ENCODE measurements at places on chromosomes 3 and 15. TPM values are rescaled to one million over a fixed set of nuclear protein-coding genes. Genes with fewer than 3 reads are reported as not detected.

ADCY5 gene
- polyA plus RNA-seq: 3.7 TPM

GRCh38 chr15:95375281-95375680 lies 955.2 kb upstream of the NR2F2 start:
- no peaks in the 10 kb centered on the region for H3K27me3 ChIP-seq
- H3K4me3 ChIP-seq: no peak overlapping the region
- no peaks in the 10 kb centered on the region for H3K36me3 ChIP-seq
- H3K4me1 ChIP-seq: no peaks in the 10 kb centered on the region

- no peak for DNase-seq
- peak overlapping the region; percentile 35 for H3K27ac ChIP-seq
- no peaks in the 10 kb centered on the region for H3K36me3 ChIP-seq
- H3K4me3 ChIP-seq: no peak overlapping the region
- peaks cover 34% of the 10 kb centered on the region for H3K4me1 ChIP-seq
Observed at GRCh38 chr15:44308415-44308814, 19.9 kb downstream of the GOLM2 start.

DNA sequence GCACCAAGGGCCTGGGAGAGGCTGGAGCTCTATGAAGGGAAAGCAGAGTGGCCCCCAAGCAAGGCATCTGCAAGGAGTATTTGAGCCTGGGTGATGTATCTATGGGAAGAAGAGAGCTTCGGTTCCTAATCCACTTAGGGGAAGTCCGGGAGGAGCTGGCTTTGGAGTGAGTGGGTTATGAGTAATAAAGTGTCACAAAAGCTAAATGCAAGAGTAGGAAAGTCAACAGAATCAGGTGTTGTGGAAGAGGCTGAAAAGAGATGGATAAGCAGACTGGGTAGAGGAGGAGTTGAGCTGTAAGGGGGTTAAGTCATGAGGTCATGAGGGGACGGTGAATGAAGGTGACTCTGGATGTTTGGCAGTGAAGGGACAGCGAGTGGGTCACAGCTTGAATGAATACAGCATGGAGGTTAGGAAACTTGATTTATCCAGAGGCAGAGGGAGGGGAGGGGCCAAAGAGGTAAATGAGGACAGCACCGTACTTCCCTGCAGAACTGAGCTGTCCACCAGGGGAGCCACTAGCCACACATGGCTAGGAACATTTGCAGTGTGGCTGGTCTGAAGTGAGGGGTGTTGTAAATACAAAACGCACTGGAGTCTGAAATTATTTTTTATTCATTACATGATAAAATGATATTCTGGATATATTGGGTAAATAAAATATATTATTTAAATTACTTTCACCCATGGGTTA lies 83.3 kb downstream of the ADCY5 start:
- no peak overlapping the region for H3K27ac ChIP-seq
- H3K4me1 ChIP-seq: peaks cover 12% of the 10 kb centered on the region
- DNase-seq: peak; percentile 4
- H3K4me3 ChIP-seq: no peak overlapping the region

DNA sequence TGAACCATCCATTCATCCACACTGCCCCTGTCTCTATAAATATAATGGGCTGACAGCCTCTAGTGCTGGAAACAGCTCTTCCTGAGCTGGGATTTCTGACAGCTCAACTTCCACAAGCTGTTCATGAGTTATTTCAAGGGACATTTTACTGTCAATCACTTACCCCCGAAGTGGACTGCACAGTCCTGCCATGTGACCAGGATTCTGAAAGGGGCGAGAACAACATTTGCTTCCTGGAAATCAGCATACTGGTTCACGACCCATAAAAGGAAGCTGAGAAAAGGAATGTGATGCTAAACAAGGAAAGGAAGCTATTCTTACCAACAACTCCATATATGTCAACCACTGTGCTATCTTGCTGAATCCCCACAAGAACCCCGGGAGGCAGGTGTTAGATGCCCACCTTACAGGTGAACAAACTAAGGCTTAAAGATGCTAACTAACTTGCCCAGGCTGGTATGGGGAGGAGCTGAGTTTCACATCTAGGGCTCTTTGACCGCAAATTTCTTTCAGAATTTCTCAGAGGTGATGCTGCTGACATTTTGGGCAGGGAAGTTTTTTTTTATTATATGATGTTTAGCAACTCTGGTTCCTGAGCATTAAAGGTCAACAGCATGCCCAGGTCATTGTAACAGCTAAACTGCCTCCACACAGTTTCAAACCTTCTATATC lies 16.5 kb upstream of the REC114 start:
- H3K36me3 ChIP-seq: no peaks in the 10 kb centered on the region
- H3K27ac ChIP-seq: no peak overlapping the region
- no peaks in the 10 kb centered on the region for H3K4me1 ChIP-seq
- DNase-seq: no peak
- H3K27me3 ChIP-seq: no peaks in the 10 kb centered on the region
- H3K4me3 ChIP-seq: no peak overlapping the region

DNA sequence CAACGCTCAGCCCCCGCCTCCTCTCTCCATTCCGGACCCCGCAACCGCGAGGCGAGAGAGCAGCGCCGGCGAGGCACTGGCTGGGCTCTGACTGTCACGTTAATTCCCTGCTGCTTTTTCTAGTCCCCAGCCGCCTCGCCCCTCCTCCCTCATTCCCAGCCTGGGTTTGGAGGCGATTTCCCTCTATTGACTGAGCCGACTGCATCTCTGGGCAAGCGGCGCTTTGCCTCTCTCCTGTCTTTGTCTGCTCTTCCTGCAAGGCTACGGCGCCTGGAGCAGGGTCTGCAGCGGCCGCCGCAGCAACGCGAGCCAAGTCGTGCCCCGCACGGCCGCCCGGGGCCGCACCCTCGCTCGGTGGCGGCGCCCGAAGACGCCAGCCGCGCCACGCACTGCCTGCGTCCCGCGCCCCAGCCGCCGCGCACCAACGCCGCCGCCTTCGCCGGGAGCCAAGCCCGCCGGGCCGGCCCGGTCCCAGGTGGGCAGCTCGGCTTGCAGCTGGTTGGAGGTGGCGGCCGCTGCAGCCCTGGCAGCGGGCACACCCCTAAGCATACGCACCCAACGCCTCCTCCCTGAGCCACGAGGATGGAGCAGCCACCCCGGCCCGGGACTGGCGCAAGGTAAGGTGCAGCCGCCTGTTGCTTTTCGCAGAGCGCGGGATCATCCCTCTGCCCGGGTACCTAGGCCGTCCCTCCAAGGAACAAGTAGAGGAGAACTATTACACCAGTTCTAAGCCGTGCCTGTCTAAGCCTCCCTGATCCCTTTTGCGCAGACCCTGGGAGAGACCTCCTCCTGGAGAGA lies at the start of gene LRRC3B:
LRRC3B (plus strand) TSS at position 152 of the 798 bp plus-strand sequence. CDS start 86,901 bp downstream, outside the sequence.
- peaks cover 17% of the 10 kb centered on the region for H3K27me3 ChIP-seq
- H3K27ac ChIP-seq: no peak within 1 kb of the TSS
- peak within 1 kb of the TSS; percentile 21 for H3K4me3 ChIP-seq
- DNase-seq: no peak
- H3K4me1 ChIP-seq: no peaks in the 10 kb centered on the region

GRCh38 chr3:56086355-56086754 lies 381.9 kb downstream of the ERC2 start:
- no peaks in the 10 kb centered on the region for H3K27me3 ChIP-seq
- no peak overlapping the region for H3K4me3 ChIP-seq
- H3K36me3 ChIP-seq: no peaks in the 10 kb centered on the region

- H3K4me1 ChIP-seq: no peaks in the 10 kb centered on the region
- DNase-seq: no peak
- H3K36me3 ChIP-seq: no peaks in the 10 kb centered on the region
- no peaks in the 10 kb centered on the region for H3K27me3 ChIP-seq
Observed at GRCh38 chr3:62538691-62539356, 165.5 kb upstream of the FEZF2 start.

GRCh38 chr15:71237456-71238188 lies 122.4 kb downstream of the THSD4 start:
- no peaks in the 10 kb centered on the region for H3K27me3 ChIP-seq
- H3K4me1 ChIP-seq: no peaks in the 10 kb centered on the region
- H3K27ac ChIP-seq: no peak overlapping the region
- no peaks in the 10 kb centered on the region for H3K36me3 ChIP-seq
- no peak for DNase-seq

GRCh38 chr15:71202712-71203111 lies 87.4 kb downstream of the THSD4 start:
- H3K4me3 ChIP-seq: no peak overlapping the region
- H3K36me3 ChIP-seq: no peaks in the 10 kb centered on the region
- no peak overlapping the region for H3K27ac ChIP-seq
- DNase-seq: no peak

DNA sequence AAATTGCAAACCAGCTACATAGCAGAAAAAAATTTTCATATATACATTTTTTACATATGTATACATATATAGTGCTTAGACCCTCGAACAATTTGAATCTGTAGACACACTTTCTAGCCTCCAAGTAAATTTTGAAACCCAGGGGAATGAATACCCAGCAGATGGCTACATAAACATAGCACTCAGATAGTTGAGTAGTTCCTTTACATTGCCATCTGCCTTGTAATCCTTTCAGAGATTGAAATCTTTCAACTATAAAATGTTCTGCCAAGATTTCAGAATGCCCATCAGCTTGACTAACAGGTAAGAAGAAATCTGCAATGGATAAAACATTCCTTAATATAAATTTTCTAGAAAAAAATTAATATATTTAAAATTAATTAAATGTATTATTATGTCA lies 1333.5 kb upstream of the CADM2 start:
- H3K27me3 ChIP-seq: no peaks in the 10 kb centered on the region
- no peak for DNase-seq
- no peaks in the 10 kb centered on the region for H3K4me1 ChIP-seq
- H3K4me3 ChIP-seq: no peak overlapping the region
- no peaks in the 10 kb centered on the region for H3K36me3 ChIP-seq

GRCh38 chr3:187188931-187189330 lies 8.4 kb upstream of the RTP1 start:
- H3K27ac ChIP-seq: no peak overlapping the region
- H3K4me3 ChIP-seq: no peak overlapping the region
- peaks cover 9% of the 10 kb centered on the region for H3K4me1 ChIP-seq
- H3K27me3 ChIP-seq: peaks cover 80% of the 10 kb centered on the region

- no peak overlapping the region for H3K27ac ChIP-seq
- no peaks in the 10 kb centered on the region for H3K36me3 ChIP-seq
- H3K4me1 ChIP-seq: peaks cover 11% of the 10 kb centered on the region
Observed at GRCh38 chr3:134341389-134341788, 32.9 kb downstream of the AMOTL2 start.

DNA sequence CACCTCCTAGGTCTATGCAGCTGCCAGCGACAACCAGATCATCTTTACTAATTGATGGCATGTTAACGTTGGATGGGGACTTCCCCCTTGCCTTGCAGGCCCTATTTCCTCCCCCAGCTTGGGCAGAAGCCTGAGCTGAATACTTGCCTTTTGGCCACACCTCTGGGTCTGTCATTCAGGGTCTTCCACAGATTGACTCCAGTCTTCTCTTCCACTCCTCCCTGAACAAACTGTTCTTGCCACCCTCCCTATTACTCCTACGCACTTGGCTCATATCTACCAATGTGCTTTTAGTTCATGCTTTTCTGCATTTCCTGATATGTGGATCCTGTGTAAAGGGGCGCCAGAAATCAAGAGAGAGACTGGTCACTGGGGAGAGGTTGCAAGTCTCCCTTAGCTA lies 73.5 kb downstream of the DNASE1L3 start:
- no peak overlapping the region for H3K27ac ChIP-seq
- H3K36me3 ChIP-seq: peaks cover 47% of the 10 kb centered on the region
- DNase-seq: no peak
- H3K27me3 ChIP-seq: no peaks in the 10 kb centered on the region
